Activated naive CD8-positive, alpha-beta T cell treated with anti-CD3 and anti-CD28 coated beads, Interleukin-2, amount 50 U/mL, for 16 hours (primary cell): ENCODE measurements at places on chromosomes 3 and 15.

- no peak for DNase-seq
Observed at GRCh38 chr3:105195260-105195659, 171.4 kb upstream of the ALCAM start.

DNA sequence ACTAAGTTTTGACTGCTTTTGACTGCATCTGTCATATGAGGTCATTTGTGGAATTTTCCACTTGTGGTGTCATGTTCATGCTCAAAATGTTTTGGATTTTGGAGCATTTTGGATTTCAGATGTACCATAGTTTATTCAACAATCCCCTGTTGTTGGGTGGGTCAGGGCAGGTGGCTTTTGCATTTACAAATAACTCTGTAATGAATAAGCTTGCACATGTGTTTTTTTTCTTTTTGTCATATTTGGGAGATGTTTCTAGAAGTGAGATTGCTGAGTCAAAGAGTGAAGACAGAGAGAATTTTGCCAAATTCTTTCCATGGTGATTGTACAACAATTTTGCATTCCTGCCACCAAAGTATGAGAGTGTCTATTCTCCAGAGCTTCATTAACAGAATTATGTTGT lies 62.4 kb upstream of the ADPGK start:
- DNase-seq = no peak

DNA sequence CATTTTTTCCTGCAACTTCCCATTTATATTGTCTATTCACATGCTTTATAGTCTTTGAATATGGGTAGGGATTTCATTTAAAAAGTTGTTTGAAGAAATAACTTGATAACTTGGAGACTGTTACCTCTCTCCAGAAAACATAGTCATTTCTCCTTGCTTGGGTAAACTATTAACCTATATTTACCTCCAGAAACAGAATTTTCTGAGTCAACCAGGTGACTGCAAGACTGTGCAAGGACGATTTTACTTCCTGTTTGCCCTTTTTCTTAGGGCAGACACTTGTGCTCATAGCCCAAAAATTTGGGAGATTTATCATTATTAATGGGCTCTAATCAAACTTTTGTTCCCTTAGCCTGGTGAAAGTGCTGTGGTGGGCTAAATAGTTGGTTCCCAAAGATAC lies 14.3 kb upstream of the MOBP start:
- no peak for DNase-seq

DNA sequence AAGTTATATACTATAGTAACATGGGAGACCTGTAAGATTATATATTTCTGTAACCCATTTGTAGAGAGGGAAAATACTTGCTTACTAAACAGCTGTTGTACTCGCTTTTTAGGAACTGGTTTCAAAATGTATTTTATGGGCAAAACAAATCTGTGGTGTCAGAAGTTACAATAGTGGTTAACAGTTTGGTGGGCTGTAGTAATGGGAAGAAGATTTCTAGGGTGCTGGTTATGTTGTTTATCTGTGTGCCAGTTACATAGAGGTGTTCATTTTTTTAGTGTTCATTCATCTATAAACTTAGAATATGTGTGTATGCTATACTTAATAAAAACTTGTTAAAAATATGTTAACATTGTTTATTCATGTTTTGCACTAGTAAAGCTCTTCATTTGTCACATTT lies 42.1 kb downstream of the RNF111 start:
- no peak for DNase-seq

- no peak for DNase-seq
Observed at GRCh38 chr3:140910860-140911259, 30.8 kb upstream of the SLC25A36 start.

DNA sequence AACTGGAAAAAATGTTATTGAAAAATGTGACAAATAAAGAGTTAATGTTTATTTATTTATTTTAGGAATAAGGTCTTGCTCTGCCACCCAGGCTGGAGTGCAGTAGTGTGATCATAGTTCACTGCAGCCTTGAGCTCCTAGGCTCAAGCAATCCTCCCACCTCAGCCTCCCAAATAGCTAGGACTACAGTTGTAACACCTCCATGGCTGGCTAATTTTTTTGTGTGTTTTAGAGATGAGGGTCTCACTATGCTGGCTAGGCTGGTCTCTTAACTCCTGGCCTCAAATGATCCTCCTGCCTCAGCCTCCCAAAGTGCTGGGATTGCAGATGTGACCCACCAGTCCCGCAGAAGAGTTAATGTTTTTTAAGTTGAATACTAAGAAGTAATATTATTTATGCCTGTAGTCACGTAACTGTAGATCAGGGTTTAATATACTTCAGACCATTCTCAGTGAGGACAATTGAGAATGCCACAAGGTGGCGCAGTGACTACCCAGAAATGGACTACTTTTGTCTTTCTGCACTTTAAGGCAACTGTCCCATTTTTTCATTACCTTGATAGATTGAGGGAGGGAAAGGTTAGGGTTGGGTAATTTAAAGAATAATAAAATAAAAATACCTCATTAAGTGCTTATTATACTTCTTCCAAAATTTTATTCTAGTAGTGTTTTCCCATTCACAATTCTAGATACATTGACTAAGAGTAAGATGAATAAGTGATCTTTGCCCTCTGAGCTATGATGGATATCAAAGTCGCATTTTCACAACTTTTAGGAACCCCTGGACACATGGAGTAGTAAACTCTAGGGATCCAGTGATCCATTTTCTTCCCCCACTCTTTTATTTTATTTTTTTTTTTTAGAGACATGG lies 6.0 kb downstream of the MUC13 start:
- peak; percentile 5 for DNase-seq

DNA sequence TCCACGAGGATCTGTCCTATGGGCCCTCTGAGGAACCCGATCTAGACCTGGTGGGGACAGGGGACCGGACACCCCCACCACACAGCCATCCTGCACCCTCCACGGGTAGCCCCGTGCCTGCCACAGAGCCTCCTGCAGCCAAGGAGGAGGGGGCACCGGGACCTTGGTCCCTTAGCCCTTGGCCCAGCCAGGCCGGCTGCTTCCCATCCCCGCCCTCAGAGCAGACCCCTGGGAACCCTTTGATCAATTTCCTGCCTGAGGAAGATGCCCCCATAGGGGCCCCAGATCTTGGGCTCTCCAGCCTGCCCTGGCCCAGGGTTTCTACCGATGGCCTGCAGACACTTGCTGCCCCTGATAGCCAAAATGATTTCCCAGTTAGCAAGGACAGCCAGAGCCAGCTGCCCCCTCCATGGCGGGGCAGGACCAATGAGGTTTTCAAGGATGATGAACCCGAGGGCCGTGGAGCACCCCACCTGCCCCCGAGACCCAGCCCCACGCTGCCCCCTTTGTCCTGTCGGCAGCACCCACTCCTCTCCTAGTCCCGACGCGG lies 91.5 kb downstream of the TBC1D2B start:
- no peak for DNase-seq

DNA sequence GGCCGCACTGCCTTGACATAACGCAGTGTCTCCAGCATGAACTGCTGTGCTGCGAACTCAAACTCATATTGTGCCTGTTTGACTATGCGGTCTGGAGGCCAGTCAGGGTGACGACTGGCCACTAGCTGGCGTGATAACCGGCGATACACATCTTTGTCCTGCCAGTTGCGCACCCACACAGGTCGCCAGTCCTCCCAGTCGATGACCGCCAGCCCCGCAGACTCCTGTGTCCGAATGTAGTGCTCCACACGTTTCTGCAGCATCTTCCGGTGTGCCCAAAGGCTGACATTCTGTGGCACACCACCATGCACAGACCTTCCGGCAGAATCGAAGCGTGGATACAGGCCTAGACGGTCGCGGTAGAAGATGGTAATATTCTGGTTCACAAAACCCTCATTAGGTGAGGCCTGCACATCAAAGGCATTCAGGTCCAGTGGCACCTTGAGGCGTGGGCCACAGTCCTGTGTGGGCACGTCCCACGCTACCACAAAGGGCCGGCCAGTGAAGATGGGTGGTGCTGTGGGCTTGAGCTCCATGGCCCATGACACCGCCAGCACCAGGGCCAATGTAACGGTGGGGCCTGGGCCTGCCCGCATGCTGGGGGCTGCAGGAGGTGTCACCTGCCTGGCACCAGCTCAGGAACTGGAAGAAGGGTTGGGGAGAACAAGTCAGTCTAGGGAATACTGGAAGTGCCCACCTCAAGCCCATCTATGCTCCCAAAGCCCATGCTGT lies 2.5 kb downstream of the HYAL2 start:
- no peak for DNase-seq

DNA sequence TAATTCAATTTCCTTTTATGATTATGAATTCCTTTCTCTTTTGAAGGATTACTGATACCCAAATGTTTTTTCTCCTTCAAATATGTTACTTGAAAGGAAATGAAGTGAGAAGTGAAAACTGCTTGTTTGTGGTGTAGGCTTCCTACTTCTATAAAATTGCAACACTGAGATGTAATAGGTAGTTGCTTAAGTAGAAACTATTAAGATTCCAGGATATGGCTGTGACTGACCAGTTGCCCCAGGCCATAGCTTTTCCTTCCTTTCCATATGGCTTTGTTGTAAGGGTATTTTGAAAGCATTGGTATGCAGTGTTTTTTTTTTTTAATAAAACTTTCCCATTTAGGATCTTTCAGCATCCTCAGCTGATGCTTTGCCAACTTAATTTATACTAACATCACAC lies 28.5 kb downstream of the DNAJC13 start:
- DNase-seq = no peak

GRCh38 chr3:79672731-79673130 lies 95.1 kb downstream of the ROBO1 start:
- no peak for DNase-seq

DNA sequence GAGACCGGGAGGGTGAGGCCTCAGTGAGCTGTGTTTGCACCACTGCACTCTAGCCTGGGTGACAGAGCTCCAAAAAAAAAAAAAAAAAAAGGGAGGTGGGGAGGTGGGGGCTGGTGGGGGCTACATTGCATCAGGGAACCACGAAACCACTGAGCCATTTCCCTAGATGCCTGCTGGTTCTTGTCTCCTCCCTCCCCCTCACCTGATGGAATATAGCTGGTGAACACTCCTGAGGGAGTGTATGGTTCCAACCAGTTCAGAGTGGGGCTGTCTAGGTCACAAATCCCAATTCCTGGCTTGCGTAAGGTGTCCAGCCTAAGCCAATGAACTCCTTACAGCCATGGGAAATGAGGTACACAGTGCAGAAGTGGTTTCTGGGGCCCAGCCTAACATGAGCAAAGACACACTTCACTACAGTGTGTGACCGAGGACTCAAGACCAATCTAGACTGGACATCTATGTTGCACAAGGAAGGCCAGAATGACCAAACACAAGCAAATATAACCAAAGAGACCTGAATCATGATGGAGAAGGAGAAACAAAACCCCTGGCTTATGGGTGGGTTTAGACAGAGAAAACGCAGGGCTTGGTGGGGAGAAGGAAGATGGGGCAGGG lies 39.1 kb upstream of the OSBPL11 start:
- DNase-seq = no peak

GRCh38 chr3:68667346-68667745 lies 265.0 kb downstream of the TAFA4 start:
- DNase-seq = no peak

DNA sequence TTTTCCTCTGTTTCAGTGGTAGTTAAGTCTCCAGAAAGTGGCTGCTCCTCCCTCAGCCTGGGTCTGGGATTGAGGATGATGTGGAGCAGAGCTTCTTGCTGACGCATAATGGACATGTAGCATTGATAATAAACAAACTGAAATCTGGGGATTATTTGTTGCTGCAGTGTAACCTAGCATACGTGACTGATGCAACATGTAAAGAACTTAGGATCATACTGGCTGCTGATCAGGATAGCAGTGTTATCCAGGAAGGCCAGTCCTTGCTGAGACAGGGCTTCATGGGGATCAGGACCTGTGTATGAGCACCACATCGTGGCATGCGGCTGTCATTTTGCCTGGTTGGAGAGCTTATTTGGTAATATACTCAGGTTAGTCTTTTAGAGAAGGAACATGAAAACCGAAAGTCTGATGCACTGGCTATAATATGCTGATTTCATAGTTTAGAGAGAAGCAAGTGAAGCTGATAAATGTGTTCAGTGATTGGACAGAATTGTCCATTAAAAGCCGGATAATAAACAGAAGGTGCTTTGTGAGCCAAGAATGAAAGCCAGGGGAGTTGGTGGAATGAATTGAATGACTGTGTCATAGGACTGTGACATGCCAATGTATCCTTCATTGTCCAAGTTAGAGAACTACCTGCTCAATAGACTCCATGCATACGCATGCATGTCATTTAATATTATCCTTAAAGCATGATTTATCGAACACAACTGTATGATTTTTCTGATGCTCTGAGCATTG lies 4.1 kb downstream of the MINAR1 start:
- DNase-seq = no peak

DNA sequence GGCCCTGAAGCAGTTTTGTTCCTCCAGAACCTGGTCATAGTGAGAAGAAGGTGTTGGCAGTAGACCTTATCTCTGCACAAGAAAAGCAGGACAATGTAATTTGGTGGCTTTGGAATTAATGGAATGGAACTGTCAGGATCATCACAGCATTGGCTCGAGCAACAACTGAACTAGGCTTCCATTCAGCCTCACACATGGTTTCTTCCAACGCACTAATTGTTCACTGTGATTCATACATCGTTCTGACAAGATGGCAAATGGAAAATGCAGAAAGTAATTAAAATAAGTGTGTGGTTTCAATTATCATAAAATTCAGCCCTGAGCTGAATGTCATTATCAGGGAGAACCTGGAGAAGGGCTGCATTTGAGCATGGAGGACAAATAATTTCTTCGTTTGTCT lies 80.6 kb downstream of the MFSD1 start:
- no peak for DNase-seq

DNA sequence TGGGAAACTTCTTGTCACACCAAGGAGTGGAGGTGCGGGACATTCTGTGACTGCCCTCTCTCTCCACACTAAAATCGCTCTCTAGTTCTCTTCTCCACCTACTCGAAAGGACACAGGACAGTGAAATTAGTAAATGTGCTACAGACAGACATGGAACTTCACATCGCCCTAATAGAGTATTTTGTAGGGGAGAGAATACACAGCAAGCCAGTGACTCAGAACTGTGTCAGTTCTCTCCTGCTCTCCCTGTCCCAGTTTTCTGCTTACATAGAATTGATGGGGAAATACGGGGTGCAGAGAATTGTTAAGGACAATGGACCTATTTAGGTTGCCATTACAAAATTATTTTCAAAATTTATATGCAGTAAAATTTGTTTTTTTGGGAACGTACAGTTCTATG lies 159.6 kb upstream of the GADL1 start:
- no peak for DNase-seq

- DNase-seq = no peak
Observed at GRCh38 chr15:33757516-33758232, 210.6 kb upstream of the CHRM5 start.

GRCh38 chr3:170454509-170454908 lies 35.8 kb downstream of the CLDN11 start:
- no peak for DNase-seq
